ENCODE measurements at places on chromosomes 2 and 18.

- DNase-seq: no peak
Observed at GRCh38 chr18:22378672-22379282, 38.9 kb downstream of the CTAGE1 start.

DNA sequence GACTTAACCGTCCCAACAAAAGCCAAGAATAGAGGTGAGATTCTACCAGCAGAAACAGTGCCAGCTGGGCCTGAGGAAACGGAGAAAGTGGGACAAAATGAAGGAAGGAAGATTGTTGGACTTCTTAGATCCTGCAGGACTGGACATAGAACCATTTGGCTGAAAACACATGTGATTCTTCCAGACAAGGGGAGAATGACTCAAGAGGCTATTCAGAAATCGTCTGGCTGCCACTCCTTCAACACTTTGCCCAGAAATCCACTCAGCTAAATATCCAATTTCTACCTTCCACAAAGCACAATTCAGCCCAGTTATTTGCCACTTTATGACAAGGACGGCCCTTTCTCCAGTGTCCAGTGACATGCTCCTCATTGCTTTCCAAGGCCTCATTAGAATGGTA is 61.6 kb downstream of the SNORC start:
- no peak for DNase-seq

DNA sequence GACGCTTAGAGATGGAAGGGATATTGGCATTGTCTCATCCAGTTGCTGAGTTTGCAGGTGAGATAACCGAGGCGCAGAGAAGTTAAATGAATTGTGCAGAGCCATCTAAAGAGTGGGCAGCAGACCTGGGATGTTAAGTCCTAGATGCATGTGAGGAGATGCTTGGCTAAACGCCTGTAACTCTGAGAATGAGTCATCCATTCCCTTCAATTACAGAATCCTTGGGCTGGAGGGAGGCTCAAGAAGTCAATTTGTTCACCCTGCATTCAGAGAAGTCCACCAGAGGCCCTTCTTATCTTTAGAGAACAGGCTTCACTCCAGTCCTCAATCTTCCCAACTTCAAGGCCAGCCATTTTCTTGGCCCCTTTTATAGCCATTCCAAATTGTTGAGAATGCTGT is 1.6 kb downstream of the EHD3 start:
- DNase-seq: no peak

DNA sequence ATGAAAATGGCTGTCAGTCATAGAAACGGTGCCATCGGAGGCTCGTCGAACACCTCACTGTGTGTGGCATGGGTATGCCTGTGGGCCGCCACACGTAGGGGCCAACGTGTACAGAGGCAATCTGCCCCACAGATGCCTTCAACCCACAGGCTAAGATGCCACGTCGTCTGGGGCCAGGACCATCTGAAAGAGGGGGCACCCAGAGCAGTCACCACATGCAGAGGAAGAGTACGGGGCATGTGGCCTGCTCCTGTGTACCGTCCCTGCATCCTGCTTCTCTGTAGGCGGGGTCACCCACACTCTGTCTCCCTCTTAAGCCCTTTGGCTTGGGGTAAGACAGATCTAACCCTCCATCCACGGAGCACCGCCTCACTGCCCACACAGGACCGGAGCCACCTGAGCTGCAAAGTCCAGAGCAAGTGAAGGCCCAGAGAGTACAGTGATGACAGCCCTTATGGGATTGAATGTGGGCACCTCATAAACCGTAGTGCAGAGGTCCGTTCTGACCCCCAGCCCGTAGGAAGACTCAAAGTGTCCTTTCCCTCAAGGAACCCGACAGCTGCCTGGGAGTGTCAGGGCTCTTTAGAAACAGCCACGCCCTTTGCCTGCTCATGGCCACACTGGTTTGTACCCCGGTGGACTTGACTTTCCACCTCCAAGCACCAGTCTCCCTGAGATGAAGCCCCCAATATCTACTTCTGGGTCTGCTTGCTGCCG is 66.2 kb downstream of the TWIST2 start:
- DNase-seq: no peak

DNA sequence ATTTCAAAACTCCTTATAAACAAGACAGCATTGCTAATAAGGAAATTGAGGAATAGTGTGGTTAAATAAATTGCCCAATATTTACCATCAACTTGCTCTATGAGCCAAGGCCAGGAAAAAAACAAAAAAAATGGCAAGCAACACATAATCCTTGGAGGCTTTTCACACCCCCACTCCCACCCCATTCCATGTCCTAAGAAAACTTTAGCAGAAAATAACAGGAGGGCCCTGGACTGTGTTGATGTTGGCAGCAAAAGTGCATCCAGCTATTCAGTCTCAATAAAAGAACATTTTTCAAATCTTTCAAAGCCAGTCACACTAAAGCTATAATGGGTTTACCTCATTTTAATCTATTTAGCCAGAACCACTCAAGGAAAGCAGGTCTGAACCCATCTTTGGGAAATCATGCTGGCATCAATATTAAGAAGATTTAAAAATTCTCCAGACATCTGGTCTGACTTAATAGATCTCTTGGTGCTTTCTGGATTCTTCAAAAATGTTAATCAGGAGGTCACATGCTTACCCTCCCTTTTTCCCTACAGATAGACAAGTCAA is 34.6 kb upstream of the STK17B start:
- no peak for DNase-seq

DNA sequence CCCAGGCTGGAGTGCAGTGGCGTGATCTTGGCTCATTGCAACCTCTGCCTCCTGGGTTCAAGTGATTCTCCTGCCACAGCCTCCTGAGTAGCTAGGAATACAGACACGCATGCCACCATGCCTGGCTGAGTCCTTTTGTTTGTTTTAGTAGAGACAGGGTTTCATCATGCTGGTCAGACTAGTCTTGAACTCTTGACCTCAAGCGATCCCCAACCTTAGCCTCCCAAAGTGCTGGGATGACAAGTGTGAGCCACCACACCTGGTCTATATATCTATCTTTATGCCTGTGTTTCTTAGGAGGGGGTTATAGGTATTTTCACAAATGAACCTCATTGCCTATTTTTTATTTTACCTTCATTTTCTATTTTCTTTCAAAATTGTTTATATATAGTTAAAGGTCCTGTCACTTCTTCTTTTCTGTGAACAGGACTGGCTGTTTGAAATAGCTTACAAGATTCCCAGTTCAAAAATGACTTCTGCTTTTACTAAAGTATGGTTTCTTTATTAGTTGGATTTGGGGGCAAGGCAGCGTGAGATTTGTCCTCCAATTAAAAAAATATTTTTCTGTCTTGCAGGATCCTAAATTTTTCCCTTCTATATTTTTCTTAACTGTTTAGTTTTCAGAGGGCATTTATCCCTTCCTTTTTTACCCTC is 16.4 kb upstream of the MARCHF7 start:
- DNase-seq: no peak

- no peak for DNase-seq
Observed at GRCh38 chr2:64685430-64685829, 31.7 kb upstream of the SERTAD2 start.

GRCh38 chr2:79670198-79670597 is 157.3 kb downstream of the CTNNA2 start:
- DNase-seq: no peak
